ENCODE measurements at places on chromosomes 3 and 15.

DNA sequence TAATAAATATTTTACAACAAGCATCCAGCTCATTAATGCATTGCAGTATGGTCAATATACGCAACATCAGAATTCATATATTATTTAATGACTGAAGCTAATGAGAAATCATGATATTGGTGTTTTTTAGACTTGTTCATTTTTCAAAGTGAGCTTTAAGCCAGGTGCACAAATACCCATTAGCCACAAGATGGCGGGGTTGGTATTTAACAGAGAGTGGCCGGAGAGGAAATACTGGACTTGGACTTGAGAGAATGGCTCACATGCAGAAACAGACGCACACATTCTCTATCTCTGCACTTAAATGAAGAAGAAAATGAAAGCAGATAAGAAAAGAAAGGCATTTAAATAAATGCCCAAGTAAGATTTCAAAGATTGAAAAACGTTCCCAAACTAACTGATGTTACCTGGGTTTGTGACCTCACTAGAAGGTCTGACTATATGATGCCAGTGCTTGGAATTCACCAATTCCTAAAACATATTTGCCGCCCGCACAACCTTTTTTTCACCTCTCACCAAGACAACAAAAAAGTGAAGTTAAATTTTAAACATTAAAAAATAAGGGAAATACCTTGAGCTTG is 21.2 kb upstream of the CRBN start:
- DNase-seq, result peak; percentile 31

DNA sequence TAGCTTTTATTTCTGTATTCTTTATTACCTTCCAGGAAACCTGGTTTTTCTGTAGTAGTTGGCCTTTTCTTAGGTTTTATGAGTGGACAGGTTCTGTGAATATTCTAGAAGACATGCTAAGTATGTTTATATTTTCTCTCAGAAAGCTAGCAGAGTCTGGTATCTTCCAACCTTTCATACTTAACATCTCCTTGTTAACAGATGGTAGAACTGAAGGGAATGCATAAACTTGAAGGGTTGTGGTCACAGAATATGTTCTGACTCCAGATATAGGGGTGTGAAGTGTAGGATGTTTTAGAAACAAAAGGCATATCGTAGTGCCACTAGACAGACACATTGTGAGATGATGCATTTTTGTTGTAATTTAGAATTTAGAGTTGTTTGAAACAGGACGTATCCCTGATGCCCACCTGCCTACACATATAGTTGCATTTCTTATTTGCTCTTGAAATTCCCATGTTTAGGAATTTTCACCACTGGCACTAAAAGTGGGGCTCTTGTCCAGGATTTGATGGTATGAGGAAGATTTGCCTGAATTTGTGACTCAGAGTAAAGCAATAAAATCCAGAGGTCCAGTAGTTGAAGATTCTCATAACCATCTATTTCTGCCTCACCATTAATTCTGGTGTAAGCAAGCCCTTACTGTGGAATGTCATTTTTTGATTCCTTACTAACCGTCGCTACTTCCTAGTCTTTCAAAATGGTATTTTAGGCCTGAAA is 274.5 kb downstream of the FEZF2 start:
- DNase-seq, result no peak

GRCh38 chr3:56864090-56864489 is 62.3 kb upstream of the ARHGEF3 start:
- DNase-seq, result no peak

- peak; percentile 12 for DNase-seq
Measured at GRCh38 chr3:58072052-58072762, 64.0 kb downstream of the FLNB start.

DNA sequence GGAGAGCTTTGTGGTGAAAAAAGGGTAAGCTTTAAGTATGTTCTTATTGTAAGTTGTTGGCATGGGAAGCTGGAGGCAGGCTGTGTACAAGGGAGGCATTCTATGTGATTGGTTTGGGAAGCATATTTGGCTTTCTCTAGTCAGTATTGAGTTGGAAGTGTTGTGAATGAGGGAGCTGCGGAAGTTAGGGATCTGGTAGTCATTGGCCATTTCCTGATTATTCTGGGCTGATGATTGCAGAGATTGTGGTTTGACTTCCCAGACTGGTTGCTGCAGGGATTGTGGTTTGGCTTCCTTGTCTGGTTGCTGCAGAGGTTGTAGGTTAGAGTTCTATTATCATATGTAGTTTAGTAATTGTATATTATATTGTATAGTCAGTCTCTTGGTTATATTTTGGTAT is 21.0 kb downstream of the STXBP5L start:
- no peak for DNase-seq

GRCh38 chr3:61564395-61565059 is 3.2 kb downstream of the PTPRG start:
- DNase-seq, result peak; percentile 53

DNA sequence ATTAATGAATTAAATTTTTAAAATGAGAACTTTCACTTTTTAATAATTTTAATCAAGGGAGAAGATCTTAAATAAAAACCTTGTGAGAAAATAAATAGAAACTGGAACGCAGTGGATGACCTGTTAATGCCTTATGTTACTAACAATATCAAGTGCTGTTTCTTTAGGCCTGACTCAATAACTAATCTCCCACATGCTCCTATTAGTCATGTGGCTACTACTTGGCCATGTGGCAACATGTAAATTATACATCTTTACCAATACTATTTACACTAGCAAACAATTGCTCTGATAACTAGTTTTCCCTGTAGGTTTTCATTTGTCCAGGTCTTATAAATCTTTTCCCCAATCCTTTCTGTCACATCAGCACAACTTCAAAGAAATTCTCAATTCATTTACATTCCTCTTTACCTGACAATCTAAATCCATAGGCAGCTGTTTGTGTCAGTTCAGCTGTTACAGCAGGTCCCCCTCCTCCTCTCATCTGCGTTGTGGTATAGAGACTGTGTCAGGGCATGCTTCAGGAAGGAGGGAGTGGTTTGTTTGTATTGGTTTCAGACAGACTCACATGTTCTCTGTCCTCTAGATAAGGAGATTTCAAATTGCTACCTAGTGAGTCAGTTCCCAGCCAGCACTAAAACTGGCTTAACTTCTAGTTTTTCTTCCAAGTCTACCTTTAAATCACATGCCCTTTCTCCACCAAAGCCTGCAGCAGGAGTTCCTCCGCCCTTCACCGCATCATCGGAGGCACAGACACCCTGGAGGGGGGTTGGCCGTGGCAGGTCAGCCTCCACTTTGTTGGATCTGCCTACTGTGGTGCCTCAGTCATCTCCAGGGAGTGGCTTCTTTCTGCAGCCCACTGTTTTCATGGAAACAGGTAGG is 11.3 kb upstream of the C3orf52 start:
- DNase-seq, result peak; percentile 96

DNA sequence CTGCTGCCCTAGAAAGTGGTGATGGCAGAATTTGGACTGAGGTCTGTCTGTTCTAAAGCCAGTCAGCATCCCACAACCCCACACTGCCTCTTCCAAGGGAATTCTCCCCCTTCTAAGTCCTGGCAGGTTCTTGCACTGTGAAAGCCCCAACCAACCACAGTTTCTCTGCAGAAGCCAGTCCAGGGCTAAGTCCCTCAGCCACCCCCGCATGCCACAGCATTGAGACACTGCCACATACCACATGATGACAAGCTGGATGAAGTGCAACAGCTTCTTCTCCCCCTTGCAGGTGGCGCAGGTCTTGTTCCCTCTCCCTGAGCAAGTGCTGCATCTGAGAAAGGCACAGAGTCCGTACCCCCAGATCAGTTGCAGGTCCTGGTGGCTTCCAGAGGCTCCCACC is 18.6 kb downstream of the SSUH2 start:
- DNase-seq, result peak; percentile 71

DNA sequence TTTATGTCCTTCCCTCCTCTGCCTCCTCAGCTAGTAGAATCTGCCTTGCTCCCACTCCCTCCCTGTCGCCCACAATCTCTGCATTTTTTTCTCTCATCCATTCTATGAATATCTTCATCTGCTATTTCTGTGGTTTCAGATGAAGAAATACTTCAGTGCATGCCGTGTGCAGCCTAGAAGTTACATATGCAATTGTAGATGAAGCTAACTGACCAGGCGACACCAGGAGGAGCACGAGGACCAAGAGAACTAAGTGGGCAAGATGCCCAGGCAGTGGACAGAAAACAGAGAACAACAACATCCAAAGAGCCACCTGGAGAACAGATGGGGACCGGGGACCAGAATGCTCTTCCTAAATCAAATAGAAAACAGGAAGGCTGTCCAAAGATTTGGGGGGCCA is 121.4 kb upstream of the ATP11B start:
- no peak for DNase-seq

GRCh38 chr3:41026394-41027177 is 172.7 kb upstream of the CTNNB1 start:
- peak; percentile 9 for DNase-seq

DNA sequence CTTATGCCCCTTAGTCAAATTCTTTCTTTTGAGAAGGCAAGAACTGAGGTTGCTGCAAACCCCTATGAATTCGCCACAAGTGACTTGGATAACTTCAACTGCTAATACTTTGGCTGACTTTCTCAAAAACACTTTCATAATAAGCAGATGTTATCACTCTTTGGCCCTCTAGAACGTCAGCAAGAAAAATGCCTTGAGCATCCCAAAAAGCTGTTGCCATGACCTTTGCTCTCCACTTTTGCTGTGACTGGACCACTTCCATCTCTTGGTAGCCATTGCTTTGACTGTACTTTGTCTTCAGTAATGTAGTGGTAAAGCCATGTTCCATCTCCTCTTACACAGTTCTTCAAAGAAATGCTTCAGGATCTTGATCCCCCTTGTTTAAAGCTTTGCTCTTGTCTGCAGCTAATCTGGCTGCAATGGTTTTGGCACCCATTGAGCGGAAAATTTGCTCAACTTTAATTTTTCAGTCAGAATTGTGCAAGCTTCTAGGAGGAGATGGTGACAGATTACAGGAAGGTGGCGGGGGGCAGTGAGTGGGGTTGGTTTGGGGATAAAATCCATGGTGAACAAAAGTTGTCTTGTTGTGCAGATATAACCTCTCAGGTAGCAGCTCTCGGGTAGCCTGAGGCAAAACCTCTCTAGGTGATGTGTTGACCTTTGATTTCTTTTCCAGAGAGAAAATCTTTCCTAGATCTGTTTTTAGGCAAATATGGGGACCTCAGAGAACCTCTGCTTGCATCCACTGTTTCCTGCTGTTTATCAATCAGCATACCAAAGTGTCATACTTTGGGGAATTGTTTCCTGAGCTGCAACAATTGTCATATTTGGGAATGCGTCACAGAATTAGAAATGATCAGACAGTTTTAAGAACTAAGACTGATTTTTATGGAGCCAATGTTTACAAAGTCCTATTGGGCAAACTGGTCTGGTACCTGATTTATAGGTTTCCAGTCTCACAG is 83.6 kb downstream of the CCR1 start:
- DNase-seq, result no peak

Data from RCC 7860 (cell line).